ENCODE measurements at places on chromosomes 6 and 20.

GRCh38 chr6:144544266-144544830 lies 259.2 kb downstream of the UTRN start:
- DNase-seq: no peak

DNA sequence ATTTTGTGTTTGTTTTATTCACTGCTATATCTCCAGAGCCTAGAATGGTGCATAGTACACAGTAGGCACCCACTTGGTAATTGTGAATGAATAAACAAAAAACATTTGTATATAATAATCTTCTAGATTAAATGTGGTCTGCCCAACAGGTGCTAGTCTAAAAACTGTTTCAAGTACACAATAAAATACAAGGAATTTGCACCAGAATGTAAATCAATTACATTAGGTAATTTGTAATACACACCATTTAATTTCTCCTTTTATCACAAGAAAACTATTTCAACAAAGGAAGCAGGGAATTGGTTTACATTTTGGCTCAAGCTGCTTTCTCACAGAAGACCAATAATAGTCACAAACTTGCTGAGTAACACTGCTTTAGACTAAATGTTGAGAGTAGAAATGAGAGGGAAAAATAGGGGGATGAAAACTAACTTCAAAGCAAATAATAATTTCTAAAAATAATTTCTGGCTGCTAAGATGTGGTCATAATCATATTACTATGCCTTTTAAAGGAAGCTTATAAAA lies 22.1 kb downstream of the RUNX2 start:
- no peak for DNase-seq

GRCh38 chr20:60138256-60139220 lies 180.3 kb downstream of the CDH26 start:
- peak; percentile 80 for DNase-seq

DNA sequence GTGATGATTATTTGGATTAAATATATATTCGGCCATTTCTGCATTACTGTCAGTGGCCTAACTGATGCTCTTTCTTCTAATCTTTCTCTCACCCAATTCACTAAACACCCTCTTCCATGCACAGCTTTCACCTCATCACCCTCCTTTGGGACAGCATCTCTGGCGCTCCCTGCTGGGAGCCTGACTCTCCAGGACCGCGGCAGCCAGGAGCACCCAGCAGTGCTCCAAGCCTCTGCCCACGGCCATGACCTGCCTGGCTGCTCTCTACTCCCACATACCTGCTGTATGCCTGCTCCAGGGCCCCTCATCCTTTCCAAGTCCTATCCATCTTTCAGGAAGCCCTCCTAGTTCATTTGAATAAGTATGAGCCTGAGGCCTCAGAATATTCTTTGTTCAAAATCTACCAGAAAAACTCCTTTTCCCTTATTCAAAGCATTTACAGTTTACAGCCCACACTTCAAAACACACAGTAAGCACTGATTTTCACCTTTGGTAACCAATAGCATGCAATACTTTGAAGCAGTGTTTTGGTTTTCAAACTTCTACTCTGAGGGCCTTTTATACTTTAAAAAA lies 15.2 kb downstream of the CTCFL start:
- no peak for DNase-seq

GRCh38 chr6:26351544-26351953 lies 13.4 kb upstream of the BTN3A2 start:
- DNase-seq: no peak

DNA sequence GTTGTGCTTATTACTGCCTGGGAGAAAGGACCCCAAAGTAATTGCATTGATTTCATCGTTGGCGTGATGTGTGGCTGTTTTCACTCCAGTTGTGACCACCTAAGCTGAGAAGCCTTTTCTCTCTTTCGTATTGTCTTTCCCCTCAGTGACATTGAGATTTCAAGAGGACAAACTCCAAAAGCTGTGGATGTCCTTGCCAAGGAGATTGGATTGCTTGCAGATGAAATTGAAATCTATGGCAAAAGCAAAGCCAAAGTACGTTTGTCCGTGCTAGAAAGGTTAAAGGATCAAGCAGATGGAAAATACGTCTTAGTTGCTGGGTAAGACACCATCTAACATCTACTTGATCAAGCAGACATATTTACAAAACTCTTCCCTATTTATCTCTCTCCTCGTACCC lies 60.5 kb downstream of the MTHFD1L start:
- DNase-seq: no peak

DNA sequence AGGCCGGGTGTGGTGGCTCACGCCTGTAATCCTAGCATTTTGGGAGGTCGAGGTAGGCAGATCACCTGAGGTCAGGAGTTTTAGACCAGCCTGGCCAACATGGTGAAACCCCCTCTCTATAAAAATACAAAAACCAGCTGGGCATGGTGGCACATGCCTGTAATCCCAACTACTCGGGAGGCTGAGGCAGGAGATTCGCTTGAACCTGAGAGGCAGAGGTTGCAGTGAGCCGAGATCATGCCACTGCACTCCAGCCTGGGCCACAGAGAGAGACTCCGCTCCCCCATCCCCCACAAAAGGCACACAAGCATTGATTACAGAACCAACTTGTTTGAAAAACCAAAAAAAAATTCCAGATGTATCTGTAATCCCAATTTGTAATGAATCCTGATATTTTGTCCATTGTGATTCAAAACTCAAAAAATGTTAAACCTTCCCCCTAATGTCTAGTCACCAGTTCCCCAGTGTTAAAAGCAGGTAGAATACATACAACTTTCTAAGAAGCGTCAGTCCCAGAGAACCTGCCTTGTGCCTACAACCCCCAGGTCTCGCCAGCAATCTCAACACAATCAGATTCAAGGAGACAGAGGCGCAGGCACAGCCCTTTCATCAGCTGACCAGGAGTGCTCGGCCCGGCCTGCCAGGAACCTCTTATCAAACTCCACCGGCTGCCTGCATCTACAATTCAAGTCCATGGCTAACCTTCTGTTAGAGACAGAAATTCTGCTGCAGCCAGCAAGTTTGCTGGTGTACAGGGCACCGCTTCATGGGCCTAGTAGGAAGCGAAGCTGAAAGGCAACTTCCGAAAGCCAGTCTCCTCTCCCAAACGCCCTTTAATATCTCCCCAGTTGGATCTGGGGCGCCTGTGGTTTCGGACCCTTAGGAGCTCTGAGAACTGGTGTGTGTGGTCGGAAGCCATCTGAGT lies 2.1 kb downstream of the EZR start:
- no peak for DNase-seq

DNA sequence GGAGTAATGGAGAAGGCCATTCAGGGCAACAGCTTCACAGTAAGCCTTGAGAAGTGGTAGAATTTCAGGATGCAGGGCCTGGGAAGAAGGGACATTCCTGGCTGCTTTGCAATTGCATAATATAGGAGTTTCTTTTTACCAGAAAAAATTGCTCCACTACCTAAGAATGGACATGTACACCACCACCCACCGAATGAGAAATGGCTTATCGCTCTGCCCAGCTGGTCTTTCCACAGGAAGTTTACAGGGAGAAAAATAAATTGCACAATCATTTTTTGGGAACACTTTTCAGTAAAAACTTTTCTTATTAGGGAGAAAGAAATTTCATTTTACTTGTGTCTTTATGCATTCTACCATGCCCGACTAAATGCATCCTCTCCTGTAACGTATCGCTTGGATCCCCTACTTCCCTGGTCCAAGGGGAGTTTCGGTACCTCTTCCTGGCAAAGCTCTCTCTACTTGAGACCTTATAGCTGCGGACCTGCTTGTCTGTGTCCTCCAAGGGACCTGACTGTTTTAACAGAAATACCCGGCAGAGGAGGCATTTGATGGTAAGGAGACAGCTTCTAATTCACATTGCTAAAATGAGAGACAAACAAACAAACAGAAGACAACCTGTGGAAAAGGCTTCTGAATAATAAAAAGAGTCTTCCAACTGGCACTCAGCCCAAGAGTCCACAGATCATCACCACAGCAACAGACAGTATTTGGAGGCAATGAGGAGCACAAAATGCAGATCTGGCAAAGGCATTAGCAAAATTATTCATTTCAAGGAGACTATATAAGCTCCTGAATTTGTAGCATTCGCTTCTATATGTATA lies 54.2 kb downstream of the MAP3K5 start:
- DNase-seq: no peak

- no peak for DNase-seq
Observed at GRCh38 chr20:15945289-15945688, 628.0 kb downstream of the KIF16B start.

DNA sequence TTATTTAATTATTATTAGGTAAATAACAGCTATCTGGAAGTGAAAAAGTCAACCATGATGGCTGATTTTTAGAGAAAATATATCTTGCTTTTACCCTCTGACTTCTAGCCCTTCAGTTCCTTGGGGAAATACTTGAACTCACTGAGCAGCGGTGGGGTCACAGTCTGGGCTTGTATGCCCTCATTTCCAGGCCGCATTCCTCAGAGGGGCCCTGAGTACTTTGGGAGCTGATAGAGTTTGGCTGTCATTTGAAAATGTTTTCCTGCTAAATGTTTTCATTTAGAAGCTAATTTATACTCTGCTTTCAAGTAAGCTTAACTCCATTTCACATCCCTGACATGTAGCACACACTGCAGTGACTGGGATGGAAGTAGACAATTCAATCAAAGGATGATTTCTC lies 1028.5 kb downstream of the KIF16B start:
- DNase-seq: no peak

GRCh38 chr6:169839898-169840631 lies 88.6 kb downstream of the ERMARD start:
- no peak for DNase-seq

- DNase-seq: no peak
Observed at GRCh38 chr6:138959521-138959920, 28.5 kb downstream of the REPS1 start.

DNA sequence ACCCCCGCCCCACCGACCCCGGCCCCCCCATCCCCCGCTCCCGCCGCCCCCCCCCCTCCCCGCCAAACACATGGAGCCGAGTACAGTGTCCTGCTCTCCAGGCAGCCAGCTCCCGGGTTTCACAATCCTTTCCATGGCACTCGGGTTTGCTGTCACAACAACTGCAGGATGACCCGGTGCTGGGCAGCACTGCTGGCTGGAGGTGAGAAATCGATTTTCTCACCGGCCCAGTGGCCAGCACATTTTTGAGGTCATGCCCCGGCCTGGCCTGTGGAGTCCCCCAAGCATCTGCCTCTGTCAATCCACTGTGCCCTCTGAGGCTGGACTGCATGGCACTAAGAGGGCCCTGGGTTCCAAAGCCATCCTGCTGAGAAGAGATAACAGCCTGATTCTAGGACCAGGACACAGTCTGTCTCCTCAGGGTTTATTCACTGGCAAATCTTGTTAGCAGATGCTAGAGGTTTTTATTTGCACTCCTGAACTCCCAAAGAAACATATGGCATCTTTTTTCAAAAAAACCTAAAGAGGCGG lies 129.5 kb downstream of the NFATC2 start:
- DNase-seq: no peak

GRCh38 chr20:49006446-49006980 lies 39.6 kb upstream of the CSE1L start:
- DNase-seq: no peak

- DNase-seq: no peak
Observed at GRCh38 chr6:15458021-15458459, 204.8 kb downstream of the DTNBP1 start.

DNA sequence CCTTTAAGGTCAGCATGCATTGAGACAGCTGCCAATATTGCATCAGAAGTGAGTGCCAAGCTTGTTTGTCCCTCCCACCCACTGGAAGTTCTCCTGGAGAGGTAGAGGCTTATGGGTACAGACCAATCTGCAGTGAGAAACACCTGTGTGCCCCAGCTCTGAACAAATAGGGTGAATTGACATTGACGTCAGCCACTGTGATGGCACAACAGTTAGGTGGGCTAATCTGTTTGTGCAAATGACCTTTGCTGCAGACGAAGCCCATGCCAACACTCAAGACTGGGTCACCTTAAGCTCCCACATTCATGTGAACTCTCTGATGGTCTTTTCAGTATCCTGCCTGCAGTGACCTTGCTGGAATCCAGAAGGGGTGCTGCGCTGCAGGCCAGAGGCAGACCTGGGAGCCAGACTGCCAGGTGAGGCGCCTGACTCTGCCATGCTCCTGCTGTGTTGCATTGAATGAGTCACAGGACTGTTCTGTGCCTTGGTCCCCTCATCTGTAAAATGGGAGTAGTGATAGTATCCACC lies 99.9 kb downstream of the ALDH8A1 start:
- DNase-seq: no peak

DNA sequence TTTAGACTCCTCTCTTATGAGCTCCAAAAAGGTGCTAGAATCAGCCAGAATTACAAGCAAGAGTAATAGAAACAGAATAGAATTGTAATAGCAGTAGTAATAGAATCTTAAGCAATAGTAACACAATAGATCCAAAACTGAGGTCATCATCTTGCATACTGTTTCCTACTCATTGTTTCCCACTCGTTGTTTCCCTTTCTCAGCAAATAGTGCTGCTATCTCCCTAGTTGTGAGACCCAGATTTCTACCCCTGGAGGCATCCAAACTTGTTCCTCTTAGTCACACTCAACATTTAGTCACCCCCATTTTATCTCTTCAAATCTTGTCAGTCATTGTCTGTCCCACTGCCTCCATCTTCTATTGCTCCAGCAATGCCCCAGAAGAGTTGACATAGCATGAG lies 356.9 kb upstream of the MARCKS start:
- no peak for DNase-seq

- no peak for DNase-seq
Observed at GRCh38 chr20:1081891-1082290, 36.5 kb upstream of the PSMF1 start.

DNA sequence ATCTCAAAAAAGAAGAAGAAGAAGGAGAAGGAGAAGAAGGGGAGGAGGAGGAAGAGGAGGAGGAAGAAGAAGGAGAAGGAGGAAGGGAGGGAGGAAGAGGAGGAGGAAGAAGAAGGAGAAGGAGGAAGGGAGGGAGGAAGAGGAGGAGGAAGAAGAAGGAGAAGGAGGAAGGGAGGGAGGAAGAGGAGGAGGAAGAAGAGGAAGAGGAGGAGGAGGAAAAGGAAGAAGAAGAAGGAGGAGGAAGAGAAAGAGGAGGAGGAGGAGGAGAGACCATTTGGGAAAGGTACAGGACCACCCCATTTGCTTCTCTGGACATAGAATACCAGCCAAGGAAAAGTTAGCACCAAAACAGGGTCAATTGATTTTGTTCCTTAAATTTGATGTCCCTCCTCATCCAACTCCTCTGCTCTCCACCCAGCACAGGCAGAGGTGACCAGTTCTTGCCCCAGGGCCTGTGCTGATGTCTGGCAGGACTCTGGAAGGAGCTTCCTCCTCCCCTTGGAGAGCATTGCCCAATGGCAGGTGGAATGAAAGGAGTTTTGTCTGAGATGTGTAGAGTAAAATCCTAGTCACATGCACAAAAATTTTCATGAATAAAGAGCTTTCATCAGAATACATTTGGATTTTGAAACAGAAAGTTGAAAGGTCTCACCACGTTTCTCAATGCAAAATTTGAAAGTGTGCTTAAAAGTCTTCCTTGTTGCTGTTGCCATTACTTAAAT lies 182.9 kb downstream of the LY86 start:
- DNase-seq: no peak

GRCh38 chr20:32442630-32443373 lies 84.7 kb downstream of the ASXL1 start:
- DNase-seq: no peak

DNA sequence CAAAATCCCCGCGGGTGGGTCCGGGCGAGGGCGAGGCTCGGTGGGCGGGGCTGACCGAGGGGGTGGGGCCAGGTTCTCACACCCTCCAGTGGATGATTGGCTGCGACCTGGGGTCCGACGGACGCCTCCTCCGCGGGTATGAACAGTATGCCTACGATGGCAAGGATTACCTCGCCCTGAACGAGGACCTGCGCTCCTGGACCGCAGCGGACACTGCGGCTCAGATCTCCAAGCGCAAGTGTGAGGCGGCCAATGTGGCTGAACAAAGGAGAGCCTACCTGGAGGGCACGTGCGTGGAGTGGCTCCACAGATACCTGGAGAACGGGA lies 809 bp downstream of the HLA-G start:
- DNase-seq: no peak

All from NCI-H2107 (cell line).